ENCODE measurements at places on chromosomes 11 and 22.

- DNase-seq: no peak
Measured at GRCh38 chr11:70782401-70782913, 384.1 kb downstream of the CTTN start.

GRCh38 chr11:34811858-34812257 lies 104.3 kb downstream of the APIP start:
- no peak for DNase-seq

GRCh38 chr11:120717042-120717441 lies 205.5 kb downstream of the GRIK4 start:
- DNase-seq: no peak

DNA sequence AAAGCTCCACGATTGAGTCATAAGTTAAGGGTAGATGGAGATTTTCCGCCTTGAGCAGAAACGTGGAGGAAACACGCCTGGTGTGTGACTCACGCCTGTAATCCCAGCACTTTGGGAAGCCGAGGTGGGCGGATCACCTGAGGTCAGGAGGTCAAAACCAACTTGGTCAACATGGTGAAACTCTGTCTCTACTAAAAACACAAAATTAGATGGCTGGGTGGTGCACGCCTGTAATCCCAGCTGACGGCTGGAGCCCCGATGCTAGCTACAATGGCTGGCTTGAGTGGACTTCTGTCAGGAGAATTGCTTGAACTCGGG lies 17.3 kb upstream of the DGCR8 start:
- DNase-seq: no peak

DNA sequence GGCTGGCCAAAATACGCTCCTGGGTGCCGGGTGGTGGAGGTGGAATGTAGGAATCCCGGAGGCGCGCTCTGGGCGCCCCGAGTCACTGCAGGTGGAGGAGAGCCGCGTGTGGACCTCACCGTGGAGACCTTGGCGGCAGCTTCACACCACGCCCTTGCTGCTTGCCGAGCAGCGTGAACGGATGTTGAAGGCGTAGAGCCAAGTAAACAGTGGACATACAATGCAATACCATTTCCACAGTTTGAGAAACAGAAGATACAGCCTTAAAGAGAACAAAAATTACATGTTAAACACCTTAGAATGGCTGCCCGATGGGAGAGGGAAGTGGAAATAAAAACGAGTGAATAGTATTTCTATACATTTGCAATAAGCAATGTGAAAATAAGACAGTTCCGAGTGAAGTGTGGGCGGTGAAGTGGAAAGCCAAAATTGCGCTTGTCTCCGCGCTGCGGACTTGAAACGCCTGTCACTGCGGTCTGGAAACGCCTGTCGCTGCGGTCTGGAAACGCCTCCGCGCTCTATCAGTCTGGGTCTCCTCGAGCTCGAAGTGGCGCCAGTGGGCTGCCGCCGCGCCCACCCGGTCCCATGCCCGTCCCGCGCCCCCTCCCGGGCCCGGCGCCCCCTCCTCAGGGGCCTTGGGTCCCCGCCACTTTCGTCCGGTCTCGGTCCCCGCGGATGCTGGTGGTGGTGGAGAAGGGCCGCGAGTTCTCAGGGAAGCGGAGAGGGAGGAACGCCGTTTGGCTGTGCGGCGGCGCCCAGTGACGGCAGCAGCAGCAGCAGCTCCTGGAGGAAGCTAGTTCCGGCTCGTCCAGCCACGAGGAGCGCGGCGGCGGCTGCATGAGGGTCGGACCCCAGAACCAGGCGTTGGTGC lies 1.6 kb downstream of the NCR3LG1 start:
- peak; percentile 58 for DNase-seq

GRCh38 chr11:109012991-109013390 lies 348.1 kb downstream of the DDX10 start:
- no peak for DNase-seq

- no peak for DNase-seq
Measured at GRCh38 chr11:131385763-131386390, 15.5 kb downstream of the NTM start.

DNA sequence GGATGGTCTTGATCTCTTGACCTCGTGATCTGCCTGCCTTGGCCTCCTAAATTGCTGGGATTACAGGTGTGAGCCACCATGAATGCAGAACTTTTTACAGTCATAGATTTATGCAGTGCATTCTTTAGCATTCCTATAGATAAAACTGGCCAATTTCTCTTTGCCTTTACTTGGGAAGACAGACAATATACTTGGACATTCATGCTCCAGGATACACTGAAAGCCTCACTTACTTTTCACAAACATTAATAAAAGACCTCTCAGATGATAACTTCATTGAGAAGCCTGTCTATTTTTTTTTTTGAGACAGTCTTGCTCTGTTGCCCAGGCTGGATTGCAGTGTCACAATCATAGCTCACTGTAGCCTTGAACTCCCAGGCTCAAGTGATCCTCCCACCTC lies 12.3 kb upstream of the CLTCL1 start:
- no peak for DNase-seq

- no peak for DNase-seq
Measured at GRCh38 chr22:48535868-48536540, 1291.7 kb downstream of the BRD1 start.

DNA sequence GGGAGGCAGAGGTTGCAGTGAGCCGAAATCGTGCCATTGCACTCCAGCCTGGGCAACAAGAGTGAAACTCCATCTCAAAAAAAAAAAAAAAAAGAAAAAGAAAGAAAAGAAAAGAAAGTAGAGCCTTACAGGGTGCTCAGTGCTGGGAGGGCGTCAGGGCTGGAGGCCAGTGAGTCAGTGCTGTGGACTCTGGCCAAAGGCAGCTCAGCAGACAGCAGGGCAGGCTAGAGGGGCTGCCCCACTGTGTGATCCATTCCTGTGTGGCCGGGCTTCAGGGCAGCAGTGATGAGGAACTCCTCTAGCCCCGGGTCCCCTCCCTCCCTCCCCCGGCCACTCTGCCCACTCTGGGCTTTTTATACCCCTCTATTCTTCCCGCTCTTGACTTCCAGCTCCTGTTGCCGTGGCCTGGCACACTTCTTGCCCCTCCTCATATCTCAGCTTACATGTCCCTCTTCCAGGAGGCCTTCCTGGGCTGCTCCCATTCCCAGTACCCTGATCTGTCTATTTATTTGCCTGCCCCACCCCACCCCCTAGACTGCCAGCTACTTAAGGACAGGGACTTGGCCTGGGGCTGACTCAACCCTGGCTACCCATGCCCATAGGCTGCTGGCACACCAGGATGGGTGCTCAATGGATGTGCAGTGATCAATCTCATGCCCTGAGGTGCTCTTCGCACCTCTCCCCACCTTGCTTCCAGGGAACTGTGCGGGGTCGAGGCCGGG lies 10.1 kb downstream of the SYT12 start:
- DNase-seq: no peak

DNA sequence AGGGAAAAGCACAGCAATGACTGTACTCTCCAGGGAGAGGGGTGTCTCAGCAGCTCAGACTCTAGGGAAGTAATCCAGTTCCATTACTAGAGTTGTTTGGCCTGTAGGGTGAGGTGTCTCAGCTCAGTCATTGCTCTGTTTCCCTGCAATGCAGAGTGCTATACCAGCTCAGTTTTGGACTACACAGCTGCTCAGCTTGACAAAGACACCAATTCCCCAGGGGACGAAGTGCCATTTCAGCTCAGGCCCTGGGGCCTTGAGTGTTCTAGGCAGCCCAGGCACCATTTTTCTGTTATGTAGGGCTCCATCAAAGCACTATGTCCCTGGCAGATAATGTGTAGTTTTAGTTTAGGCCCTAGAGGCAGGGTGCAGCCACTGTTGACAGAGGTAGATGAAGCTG lies 18.2 kb downstream of the CALCB start:
- no peak for DNase-seq

DNA sequence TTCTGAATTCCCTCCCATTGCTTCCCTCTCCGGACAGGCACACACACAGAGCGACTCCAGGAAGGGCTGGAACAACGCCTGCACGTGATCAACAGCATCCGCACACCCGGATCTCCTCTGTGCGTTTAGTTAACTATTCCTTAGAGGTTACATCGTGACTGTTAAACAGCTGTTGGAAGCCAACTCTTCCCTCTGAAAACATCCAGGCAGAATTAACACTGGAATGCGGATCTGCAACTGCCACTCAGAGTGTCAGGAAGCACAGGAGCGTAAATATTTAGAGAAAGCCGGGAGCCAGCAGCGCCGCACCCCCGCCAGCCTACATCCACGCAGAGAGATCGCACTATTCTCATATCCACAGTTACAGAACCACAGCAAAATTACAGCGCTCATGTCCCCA lies 46.2 kb downstream of the SHANK2 start:
- peak; percentile 42 for DNase-seq

GRCh38 chr11:95442531-95443050 lies 211.6 kb upstream of the SESN3 start:
- DNase-seq: no peak

DNA sequence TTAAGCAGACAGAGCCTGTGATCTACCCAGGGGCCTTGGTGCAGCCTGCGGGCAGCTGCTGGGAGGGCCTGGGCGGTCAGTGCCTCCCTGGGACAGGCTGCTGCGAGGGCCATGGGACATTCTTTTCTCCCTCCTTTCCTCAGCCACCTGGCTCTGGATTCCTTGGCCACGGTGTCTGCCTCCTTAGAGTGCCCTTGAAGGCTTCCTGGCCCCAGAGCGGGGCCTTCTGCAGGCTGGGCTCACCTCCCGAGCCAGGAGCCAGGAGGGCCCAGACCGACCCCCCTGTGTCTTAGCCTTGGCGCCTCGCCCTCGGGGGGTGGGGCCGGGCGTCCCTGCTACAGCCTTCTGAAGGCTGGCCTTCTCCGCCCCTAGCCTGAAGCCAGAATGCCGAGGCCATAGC lies 231.2 kb downstream of the TBC1D22A start:
- DNase-seq: peak; percentile 15

- no peak for DNase-seq
Measured at GRCh38 chr22:49954354-49954753, 6.2 kb upstream of the PIM3 start.

DNA sequence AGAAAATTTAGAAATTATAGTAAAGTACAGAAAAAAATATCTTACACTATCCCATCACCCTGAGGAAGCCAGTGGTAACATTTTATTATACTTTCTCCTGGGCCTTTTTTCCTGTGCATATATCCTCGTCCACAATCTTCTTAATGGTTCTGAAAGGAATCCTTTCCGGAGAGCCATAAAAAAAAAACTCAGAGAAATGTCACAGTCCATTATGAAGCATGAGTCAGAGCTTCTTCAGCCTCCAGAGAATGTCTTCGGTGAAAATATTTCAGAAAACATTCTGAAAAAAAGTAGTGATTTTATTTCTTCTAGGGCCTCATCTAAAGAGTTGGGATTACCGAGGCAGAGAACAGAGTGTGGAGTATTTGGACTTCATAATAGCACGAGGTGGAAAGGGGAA lies 163.4 kb downstream of the INSC start:
- DNase-seq: no peak

DNA sequence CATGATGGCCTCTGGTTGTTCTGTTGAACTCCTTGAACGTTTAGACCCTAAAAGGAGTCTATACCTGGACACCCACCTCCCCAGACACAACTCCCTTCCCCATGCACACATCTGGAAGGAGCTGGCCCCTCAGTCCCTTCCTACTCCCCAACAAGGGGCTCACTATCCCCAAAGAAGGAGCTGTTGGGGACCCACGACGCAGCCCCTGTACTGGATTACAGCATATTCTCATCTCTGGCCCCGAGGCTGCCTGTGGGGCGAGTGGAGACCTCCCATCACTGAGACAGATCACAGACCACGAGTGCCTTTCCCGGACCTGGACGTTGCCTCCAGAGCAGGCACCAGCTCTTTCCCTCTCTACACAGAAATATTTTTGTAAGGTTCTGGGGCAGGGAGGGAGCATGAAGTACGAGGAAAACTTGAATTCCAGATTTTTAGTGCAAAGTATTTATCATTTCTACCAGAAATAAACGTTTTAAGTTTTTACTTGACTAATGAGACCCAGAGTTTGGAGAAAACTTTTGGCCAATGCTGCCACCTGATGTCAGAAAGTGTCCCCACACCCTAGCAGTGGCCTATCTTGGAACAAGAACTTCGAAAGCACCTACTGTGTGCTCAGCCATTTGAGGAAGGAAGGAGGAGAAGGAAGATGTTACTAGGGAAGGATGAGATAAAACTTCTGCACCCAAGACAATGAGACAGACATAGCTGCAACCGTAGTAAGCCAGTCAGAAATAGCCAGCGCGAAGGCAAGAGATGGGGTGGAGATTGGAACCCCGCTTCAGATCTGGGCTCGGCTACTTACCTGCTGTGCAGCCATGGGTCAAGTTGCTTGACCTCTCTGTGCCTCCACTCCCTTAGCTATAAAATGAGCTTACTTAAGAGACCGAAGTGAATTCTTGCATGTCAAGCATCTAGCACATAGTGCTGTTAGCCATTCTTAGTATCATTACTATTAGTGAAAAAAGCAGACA lies 10.2 kb upstream of the POU2F3 start:
- no peak for DNase-seq

GRCh38 chr22:32805361-32805881 lies 3.9 kb downstream of the TIMP3 start:
- no peak for DNase-seq

DNA sequence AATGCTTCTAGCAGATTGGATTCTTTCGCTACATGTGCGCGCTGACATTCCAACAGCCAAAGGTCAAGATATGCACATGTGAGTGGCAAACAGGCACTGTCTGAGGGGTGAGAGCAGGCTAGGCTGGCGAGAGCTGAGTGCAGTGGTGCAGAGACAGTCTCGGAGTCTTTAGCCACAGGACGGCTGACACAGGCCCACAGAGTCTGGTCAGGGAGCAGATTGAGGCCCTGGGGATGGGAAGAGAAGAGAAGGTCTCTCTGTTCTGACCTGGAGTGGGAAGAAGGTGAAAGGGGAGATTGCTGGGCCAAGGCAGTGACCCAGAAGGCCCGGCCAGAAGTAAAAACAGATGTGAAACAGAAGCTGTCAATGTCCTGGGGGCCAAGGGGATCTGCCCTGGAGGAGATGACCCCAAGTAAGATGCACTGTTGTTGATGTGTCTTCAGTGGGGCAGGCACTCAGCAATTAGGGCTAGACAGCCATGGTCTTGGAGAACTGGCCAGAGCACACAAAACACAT lies 197.8 kb downstream of the ETS1 start:
- no peak for DNase-seq

DNA sequence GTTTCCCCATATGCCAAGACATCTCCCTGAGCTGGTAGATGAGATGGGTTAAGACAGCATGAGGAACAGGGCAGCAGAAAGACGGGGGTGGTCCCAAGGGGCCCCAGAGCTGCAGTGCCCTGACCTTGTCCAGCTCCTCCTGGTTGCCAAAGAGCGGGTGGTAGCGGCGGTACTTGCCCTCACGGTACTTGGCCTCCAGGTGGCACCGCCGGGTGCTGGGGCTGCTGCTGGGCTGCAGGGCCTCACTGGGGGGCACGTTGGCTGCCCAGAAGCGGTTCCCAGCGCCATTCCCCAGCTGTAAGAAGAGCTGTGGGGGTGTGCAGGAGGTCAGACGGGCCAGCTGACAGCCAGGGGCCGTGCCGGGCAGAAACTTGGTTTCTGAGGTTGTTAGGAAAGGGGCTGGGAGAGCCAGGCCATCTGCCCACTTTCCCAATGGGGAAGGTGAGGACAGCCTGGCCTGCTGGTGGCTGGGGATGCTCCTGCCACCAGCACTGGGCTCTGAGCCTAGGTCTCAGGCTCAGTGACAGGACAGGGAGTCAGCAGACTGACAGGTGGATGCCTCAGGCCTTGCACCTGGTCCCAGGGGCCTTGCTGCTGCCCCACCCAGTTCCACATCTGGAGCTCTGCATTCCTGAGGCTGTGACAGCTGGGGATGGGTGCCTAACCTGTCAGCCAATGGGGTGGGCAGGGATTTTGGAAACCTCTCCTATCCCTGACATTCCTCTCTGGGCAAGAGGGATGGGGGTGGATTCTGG lies 30.0 kb upstream of the PDE2A start:
- no peak for DNase-seq

- DNase-seq: peak; percentile 85
Measured at GRCh38 chr11:12692229-12693075, 18.2 kb downstream of the TEAD1 start.

- DNase-seq: no peak
Measured at GRCh38 chr11:74001822-74002286, 7.0 kb downstream of the UCP3 start.
